ENCODE measurements at places on chromosomes 2 and 18. TPM values are rescaled to one million over a fixed set of nuclear protein-coding genes. Genes with fewer than 3 reads are reported as not detected.

Gene KRCC1
- total RNA-seq, result 13.4 TPM

Gene SERPINB11
- total RNA-seq, result 0.03 TPM

Gene PSMA8
- not detected for total RNA-seq

Gene COL3A1
- 0.22 TPM for total RNA-seq

Gene PAX3
- total RNA-seq, result not detected

Gene RAX
- not detected for total RNA-seq

Gene TAF1B
- total RNA-seq, result 22.7 TPM

Gene DAPL1
- total RNA-seq, result 0.16 TPM

Gene ARL5A
- 20.4 TPM for total RNA-seq

Gene CTLA4
- not detected for total RNA-seq

Gene MC5R
- 0.06 TPM for total RNA-seq

Gene COL4A4
- total RNA-seq, result 2.0 TPM

Gene GPBAR1
- total RNA-seq, result 0.28 TPM

Gene KCTD18
- total RNA-seq, result 10.6 TPM

Gene LRRTM4
- not detected for total RNA-seq

Gene FAM237A
- not detected for total RNA-seq

Gene MALL
- total RNA-seq, result 148 TPM

Gene RAB6C
- not detected for total RNA-seq

Gene UGT1A8
- total RNA-seq, result 0.10 TPM

Gene NEU2
- total RNA-seq, result not detected

Gene GULP1
- total RNA-seq, result 26.7 TPM

Gene EN1
- 0.99 TPM for total RNA-seq

Gene CLEC4F
- not detected for total RNA-seq

Gene HOXD9
- 1.1 TPM for total RNA-seq

Gene LOXHD1
- total RNA-seq, result not detected

Gene CREG2
- total RNA-seq, result 10.3 TPM

Gene SERPINB12
- not detected for total RNA-seq

Gene PMAIP1
- total RNA-seq, result 14.5 TPM

Gene WDR75
- 30.8 TPM for total RNA-seq

Gene RIT2
- not detected for total RNA-seq

Gene CFAP221
- total RNA-seq, result 0.14 TPM

Gene DOK6
- total RNA-seq, result not detected

Gene IHH
- 0.74 TPM for total RNA-seq

Gene CNGA3
- total RNA-seq, result 0.02 TPM
